Endodermal cell (in vitro differentiated cells): ENCODE measurements at places on chromosomes 13 and 19.
A peak's percentile ranks its signal among the peaks of the same experiment; 100 is the strongest.

GRCh38 chr13:106963151-106963550, 395.2 kb upstream of the ARGLU1 start:
- no peak overlapping the region for H3K27ac ChIP-seq
- no peak for DNase-seq
- H3K27me3 ChIP-seq: no peaks in the 10 kb centered on the region

GRCh38 chr13:19772306-19772705, 10.4 kb downstream of the PSPC1 start:
- H3K4me3 ChIP-seq: no peak overlapping the region
- no peak for DNase-seq
- H3K27me3 ChIP-seq: no peaks in the 10 kb centered on the region
- H3K4me1 ChIP-seq: no peaks in the 10 kb centered on the region
- no peak overlapping the region for H3K27ac ChIP-seq

- H3K27ac ChIP-seq: no peak overlapping the region
- H3K4me3 ChIP-seq: no peak overlapping the region
- peaks cover 7% of the 10 kb centered on the region for H3K36me3 ChIP-seq
- H3K4me1 ChIP-seq: no peaks in the 10 kb centered on the region
- H3K27me3 ChIP-seq: no peaks in the 10 kb centered on the region
- DNase-seq: no peak
These were observed 26.5 kb downstream of the ZNF607 start for GRCh38 chr19:37692956-37693620.

DNA sequence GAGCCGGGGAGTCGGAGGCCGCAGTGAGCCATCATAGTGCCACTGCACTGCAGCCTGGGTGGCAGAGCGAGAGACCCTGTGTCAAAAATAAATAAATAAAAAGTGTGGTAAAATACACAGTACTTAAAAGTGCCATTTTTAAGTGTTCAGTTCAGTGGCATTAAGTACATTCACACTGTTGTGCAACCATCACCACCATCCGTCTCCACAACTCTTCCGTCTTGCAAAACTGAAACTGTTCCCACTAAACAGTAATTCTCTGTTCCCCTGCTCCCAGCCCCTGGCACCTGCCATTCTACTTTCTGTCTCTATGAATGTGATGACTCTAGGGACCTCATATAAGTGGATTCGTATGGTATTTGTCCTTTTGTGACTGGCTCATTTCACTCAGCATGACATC, 13.3 kb downstream of the SLC25A42 start:
- peaks cover 5% of the 10 kb centered on the region for H3K4me1 ChIP-seq
- H3K4me3 ChIP-seq: no peak overlapping the region
- no peaks in the 10 kb centered on the region for H3K36me3 ChIP-seq
- no peaks in the 10 kb centered on the region for H3K27me3 ChIP-seq
- DNase-seq: no peak

DNA sequence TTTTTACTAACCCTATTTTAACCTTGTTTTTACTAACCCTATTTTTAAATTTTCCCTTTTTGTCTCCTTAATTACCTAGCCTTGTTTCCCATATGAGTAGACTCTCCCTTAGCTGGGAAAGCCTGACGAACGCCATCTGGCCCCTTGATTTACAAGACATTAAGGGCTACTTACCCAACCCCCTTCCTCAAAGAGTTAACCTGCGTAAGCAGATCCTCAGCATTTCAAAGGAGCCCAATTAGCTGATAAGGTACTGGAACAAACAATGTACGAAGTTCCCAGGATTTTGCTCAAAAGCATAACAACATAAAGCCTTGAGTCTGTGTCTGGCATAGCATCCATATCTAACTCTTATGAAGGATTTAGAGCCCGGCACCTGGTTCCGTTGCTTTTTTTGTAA, 4.7 kb upstream of the MVB12A start:
- no peaks in the 10 kb centered on the region for H3K27me3 ChIP-seq
- no peaks in the 10 kb centered on the region for H3K36me3 ChIP-seq
- H3K4me1 ChIP-seq: peaks cover 4% of the 10 kb centered on the region
- peak overlapping the region; percentile 62 for H3K4me3 ChIP-seq
- no peak overlapping the region for H3K27ac ChIP-seq

GRCh38 chr19:50835785-50836542, 2.6 kb upstream of the KLK15 start:
- H3K4me3 ChIP-seq: peak overlapping the region; percentile 80
- no peaks in the 10 kb centered on the region for H3K36me3 ChIP-seq
- peaks cover 26% of the 10 kb centered on the region for H3K27me3 ChIP-seq
- H3K27ac ChIP-seq: no peak overlapping the region
- peak; percentile 91 for DNase-seq

- H3K27ac ChIP-seq: no peak overlapping the region
- peak; percentile 52 for DNase-seq
- peaks cover 2% of the 10 kb centered on the region for H3K4me1 ChIP-seq
- H3K36me3 ChIP-seq: no peaks in the 10 kb centered on the region
- H3K27me3 ChIP-seq: no peaks in the 10 kb centered on the region
- no peak overlapping the region for H3K4me3 ChIP-seq
These were observed 325.1 kb downstream of the DCT start for GRCh38 chr13:94154367-94154766.

DNA sequence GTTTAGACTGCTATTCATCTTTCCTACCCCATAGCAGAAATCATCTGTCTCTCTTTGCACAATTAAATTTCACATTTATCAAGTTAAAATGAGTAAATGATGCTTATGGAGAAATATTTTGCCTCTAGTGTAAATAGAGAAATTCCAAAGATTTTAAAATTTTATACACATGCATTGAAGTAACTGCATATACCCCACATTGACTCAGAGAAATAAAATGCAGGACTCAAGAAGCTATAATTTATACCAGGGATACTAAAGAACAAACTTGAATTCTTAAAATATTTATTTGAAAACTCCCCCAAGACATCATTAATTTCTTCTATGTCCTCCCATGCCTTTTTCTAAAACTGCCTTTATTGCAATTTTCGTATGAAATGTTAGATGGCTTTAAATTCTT, 165.8 kb downstream of the DIAPH3 start:
- H3K36me3 ChIP-seq: peaks cover 67% of the 10 kb centered on the region
- DNase-seq: no peak
- H3K4me1 ChIP-seq: no peaks in the 10 kb centered on the region
- no peak overlapping the region for H3K27ac ChIP-seq

GRCh38 chr19:13986348-13986904, 19.7 kb downstream of the RFX1 start:
- no peak overlapping the region for H3K4me3 ChIP-seq
- peak; percentile 92 for DNase-seq
- no peak overlapping the region for H3K27ac ChIP-seq

DNA sequence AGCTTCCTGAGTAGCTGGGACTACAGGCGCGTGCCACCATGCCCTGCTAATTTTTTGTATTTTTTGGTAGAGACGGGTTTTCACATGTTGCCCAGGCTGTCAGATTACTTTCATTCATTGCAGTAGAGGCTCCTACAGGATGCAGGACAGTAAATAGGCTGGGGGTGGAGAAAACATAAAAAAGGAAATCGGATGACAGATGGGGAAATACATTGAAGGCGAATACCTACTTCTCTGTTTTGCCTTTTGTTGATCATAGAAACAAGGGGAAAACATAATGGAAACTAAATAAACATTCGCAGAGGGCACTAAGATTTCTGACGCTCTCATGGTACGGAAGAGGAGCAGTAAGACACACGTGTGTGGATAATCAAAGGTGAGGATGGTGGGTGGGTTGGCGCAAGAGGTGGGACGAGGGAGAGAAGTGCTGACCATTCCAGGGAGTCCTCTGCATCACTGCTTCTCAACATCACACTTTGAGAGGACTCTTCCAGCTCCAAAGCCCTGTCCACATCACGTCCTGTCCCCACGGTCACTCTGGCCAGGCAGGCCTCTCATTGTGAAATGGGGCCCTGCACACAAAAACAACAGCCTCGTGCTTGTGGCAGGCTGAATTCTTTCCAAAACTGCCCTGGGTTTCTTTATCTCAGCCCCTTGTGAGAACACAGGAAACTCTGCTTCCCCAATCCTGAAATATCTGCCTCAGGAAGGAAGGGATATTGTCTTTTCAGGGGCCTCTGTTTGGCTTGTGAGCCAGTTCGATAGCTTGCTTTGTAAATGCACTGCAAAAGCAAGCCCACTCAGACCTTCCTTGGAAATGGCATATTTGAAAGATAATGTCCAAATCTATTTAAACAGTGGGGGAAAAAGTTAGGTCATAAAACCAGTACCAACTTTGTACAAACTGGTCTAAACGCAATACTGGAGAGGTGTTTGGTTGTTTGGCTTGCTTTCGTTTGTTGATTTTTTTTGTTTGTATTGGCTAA, 188.5 kb downstream of the FOXO1 start:
- no peaks in the 10 kb centered on the region for H3K27me3 ChIP-seq
- H3K27ac ChIP-seq: peak overlapping the region; percentile 61
- no peak for DNase-seq
- no peak overlapping the region for H3K4me3 ChIP-seq
- peaks cover 21% of the 10 kb centered on the region for H3K4me1 ChIP-seq
- no peaks in the 10 kb centered on the region for H3K36me3 ChIP-seq

GRCh38 chr13:33345842-33346241, 60.3 kb upstream of the STARD13 start:
- H3K27me3 ChIP-seq: peaks cover 28% of the 10 kb centered on the region
- H3K4me3 ChIP-seq: no peak overlapping the region
- no peak overlapping the region for H3K27ac ChIP-seq
- no peak for DNase-seq
- H3K36me3 ChIP-seq: no peaks in the 10 kb centered on the region

- H3K27me3 ChIP-seq: no peaks in the 10 kb centered on the region
- peak; percentile 86 for DNase-seq
- H3K36me3 ChIP-seq: peaks cover 5% of the 10 kb centered on the region
These were observed at the start of gene DNAJC15 for GRCh38 chr13:43023289-43023963. Gene DNAJC15 (plus strand): TSS chr13:43023586. CDS start chr13:43023627, 41 bp downstream.

- DNase-seq: no peak
- H3K4me1 ChIP-seq: no peaks in the 10 kb centered on the region
- H3K27ac ChIP-seq: no peak overlapping the region
These were observed 14.6 kb downstream of the PLD3 start for GRCh38 chr19:40363069-40363468.

- H3K27me3 ChIP-seq: peaks cover 16% of the 10 kb centered on the region
- no peak overlapping the region for H3K4me3 ChIP-seq
- H3K27ac ChIP-seq: no peak overlapping the region
- H3K36me3 ChIP-seq: no peaks in the 10 kb centered on the region
These were observed 792.9 kb downstream of the LIG4 start for GRCh38 chr13:107422421-107422820.

DNA sequence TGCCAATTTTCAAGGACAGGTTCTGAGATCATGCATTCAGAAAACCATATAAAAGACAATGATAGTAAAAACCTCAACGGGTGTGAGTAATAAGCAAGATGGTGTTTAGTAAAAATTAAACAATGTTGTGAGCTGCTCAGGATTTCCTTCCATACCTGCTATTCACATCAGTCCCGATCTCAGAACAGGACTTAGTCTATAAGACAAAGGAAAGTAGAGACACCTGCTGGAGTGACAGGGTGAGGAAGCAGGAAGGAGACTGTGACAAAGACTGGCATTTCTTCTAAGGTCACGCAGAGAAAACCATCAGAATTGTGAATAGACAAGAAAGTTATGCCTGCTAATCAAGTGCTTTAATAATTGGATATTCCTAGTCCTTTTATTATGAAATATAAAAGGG, 648.0 kb downstream of the DACH1 start:
- no peak overlapping the region for H3K27ac ChIP-seq
- DNase-seq: peak; percentile 60
- no peak overlapping the region for H3K4me3 ChIP-seq

GRCh38 chr13:47934371-47934770, 66.7 kb downstream of the SUCLA2 start:
- H3K4me3 ChIP-seq: peak overlapping the region; percentile 43
- H3K27me3 ChIP-seq: no peaks in the 10 kb centered on the region
- H3K4me1 ChIP-seq: peaks cover 22% of the 10 kb centered on the region
- H3K36me3 ChIP-seq: peaks cover 31% of the 10 kb centered on the region
- DNase-seq: no peak

- H3K27me3 ChIP-seq: no peaks in the 10 kb centered on the region
- H3K36me3 ChIP-seq: no peaks in the 10 kb centered on the region
- H3K27ac ChIP-seq: no peak overlapping the region
- no peaks in the 10 kb centered on the region for H3K4me1 ChIP-seq
- DNase-seq: no peak
These were observed 2506.4 kb downstream of the PCDH9 start for GRCh38 chr13:64723724-64724123.

- no peaks in the 10 kb centered on the region for H3K4me1 ChIP-seq
- peaks cover 28% of the 10 kb centered on the region for H3K27me3 ChIP-seq
- no peaks in the 10 kb centered on the region for H3K36me3 ChIP-seq
- DNase-seq: peak; percentile 55
- no peak overlapping the region for H3K27ac ChIP-seq
These were observed 5.9 kb downstream of the LRRC4B start for GRCh38 chr19:50562329-50562728.

DNA sequence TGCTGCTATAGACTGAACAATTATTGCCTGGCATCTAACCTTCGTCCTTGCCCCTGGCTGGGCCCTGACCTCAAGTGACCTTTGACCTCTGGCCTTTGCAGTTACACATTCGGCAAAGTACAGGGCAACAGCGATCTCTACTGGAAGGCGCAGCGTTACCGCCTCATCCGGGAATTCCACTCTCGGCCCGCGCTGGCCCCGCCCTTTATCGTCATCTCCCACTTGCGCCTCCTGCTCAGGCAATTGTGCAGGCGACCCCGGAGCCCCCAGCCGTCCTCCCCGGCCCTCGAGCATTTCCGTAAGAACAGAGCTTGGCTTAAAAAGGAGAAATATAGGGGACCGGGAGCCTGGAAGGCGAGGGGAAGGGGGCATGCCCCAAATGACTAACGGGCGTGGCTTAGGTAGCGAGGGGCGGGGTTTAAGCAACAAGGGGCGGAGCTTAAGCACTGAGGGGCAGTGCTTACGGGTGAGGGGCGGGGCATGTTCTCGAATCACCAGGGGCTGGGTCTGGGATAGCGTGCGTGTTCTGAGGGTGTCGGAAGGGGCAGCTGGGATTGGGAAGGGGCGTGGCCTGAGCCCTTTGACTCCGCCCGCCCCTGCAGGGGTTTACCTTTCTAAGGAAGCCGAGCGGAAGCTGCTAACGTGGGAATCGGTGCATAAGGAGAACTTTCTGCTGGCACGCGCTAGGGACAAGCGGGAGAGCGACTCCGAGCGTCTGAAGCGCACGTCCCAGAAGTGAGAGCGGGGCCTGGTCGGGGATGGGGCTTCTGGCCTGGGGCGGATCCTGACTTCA, 52.7 kb downstream of the TRPM4 start:
- no peak overlapping the region for H3K27ac ChIP-seq
- H3K4me1 ChIP-seq: no peaks in the 10 kb centered on the region
- H3K36me3 ChIP-seq: peaks cover 21% of the 10 kb centered on the region
- peak; percentile 99 for DNase-seq

GRCh38 chr13:109900320-109900719, 113.9 kb upstream of the IRS2 start:
- no peaks in the 10 kb centered on the region for H3K27me3 ChIP-seq
- H3K27ac ChIP-seq: no peak overlapping the region
- peak; percentile 65 for DNase-seq
- H3K36me3 ChIP-seq: no peaks in the 10 kb centered on the region
- no peak overlapping the region for H3K4me3 ChIP-seq

DNA sequence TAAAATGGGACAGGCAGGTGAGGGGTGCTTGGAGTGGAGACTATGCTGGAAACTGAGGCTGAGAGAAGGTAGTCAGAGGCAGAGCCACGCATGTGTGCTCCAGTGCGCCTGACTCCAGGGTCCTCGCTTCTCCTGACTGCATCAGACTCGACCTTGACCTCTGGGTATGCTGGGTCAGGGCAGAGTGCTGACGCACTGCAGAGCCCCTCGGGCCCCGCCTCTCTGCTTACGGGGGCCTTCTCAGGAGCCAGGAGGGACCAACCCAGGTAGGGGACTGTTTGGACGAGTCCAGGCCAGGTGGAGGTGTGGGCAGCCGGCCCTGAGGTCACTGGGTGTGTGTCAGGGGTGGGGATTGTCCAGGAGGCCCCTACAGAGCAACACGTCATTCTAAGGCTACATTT, 22.9 kb upstream of the SLC7A10 start:
- H3K36me3 ChIP-seq: no peaks in the 10 kb centered on the region
- no peak for DNase-seq
- no peaks in the 10 kb centered on the region for H3K27me3 ChIP-seq
